ENCODE measurements at places on chromosomes 12 and 14. TPM values are rescaled to one million over a fixed set of nuclear protein-coding genes. Genes with fewer than 3 reads are reported as not detected.

DNA sequence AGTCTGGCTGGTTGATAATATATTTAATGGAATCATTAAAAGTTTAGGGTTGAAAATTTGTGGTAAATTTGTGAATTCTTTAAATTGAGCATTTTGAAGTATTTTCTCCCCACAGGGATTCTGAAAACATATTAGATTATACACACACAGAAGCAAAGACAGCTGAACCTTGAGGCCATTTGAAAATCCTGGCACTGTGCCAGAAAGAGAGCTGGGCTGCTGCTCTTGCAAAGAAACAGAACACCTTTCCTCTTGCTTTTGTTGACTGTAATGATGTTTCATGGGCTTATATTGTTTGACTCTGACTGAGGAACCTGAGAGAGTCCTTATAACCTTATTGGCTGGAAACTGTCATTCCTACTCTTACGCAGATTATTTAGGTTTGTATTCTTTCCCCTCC, 4.8 kb downstream of the RNF34 start:
- no peak for DNase-seq

GRCh38 chr14:46661728-46662127, 10.1 kb upstream of the RPL10L start:
- no peak for DNase-seq

DNA sequence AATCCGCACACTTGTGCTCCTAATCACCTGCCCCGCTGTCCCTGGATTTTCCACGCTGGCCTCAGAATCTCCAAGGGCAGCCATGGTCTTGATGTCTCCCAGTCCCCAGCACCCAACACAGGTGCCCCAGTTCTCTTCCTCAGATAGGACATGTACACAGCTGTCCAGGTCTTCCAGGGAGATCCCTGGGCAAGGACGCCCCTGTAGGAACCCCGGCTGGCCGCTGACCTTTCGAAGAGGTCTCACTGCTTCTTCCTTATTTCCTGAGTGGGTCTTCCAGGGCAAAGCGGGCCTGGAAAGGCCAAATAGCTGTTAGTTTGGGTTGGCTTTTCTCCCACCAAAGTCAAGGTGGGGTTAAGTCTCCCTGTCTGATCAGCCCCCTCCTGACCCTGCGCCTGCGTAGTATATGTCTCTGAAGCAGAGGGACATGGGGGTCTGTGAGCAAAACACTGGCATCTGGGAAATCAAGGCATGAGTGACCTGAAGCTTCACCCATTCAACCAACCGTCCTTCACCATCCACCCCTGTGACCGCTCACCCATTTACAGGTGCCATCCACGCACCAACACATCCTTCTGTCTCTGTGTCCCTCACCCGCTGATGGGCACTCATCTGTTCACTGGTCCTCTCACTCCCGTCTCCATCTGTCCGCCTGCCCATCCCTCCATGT, 4.6 kb downstream of the BEGAIN start:
- no peak for DNase-seq

- DNase-seq: no peak
Observed at GRCh38 chr12:89454080-89454848, 70.3 kb downstream of the GALNT4 start.

DNA sequence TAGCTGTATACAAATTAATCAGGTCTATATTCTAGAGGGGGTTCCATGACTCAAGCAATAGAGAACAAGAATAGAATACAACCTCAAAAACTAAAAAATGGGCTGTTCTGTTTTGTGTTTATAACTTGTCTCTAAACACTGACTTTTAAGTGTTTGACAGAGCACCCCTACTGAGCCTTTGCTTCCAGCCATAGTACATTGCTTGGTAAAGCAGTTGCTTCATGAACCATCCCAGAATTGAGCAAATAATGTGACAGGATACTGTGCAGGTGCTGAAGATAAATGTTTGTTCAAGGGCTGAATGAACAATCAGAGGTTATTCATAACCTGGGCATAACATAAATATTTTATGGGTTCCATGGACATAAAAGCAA, 11.5 kb downstream of the SPTSSA start:
- no peak for DNase-seq

Gene KRT79
- not detected for total RNA-seq

Gene PRPH
- total RNA-seq: 9.1 TPM

Gene APOF
- total RNA-seq: not detected

Gene OTUB2
- 2.0 TPM for total RNA-seq

Gene FBRSL1
- total RNA-seq: 4.0 TPM

Gene ISM2
- not detected for total RNA-seq

Gene BCL7A
- 7.8 TPM for total RNA-seq

Gene PELI2
- 15.9 TPM for total RNA-seq

Gene ZDHHC22
- 0.16 TPM for total RNA-seq

Gene VRTN
- not detected for total RNA-seq

Gene KRT83
- not detected for total RNA-seq

Gene MSI1
- total RNA-seq: 1.5 TPM

Data from urinary bladder (tissue), 4 donors.